Activated CD4-positive, CD25-positive, alpha-beta regulatory T cell (primary cell): ENCODE measurements at places on chromosomes 3 and 15.

- no peak for DNase-seq
These were observed 24.7 kb upstream of the ZBED2 start for GRCh38 chr3:111619833-111620232.

- no peak for DNase-seq
These were observed 33.2 kb downstream of the ADAMTS17 start for GRCh38 chr15:100308608-100309007.

- DNase-seq = no peak
These were observed 222.1 kb upstream of the LMCD1 start for GRCh38 chr3:8279476-8279875.

GRCh38 chr3:31777887-31778286, 203.2 kb downstream of the OSBPL10 start:
- no peak for DNase-seq
